ENCODE measurements at places on chromosomes 16 and 17.
A peak's percentile ranks its signal among the peaks of the same experiment; 100 is the strongest.

DNA sequence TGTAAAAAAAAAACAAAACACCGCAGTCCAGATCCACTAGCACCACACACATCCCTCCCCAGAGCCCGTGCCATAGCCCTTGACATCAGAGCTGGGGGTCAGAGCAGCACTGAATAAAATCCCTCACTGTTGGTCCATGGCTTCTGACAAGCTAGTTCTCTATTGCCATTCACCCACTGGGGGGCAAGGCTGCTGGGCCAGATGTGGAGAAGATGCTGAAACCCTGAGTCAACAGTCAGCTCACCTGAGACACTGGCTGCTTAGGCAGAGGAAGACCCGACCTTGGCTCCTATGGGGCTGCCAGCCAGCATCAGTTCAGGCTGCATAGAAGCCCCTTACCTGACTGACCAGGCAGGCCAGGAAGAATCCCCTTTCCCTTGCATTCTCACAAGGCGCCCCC lies 228.2 kb downstream of the SOX9 start:
- no peak for DNase-seq

DNA sequence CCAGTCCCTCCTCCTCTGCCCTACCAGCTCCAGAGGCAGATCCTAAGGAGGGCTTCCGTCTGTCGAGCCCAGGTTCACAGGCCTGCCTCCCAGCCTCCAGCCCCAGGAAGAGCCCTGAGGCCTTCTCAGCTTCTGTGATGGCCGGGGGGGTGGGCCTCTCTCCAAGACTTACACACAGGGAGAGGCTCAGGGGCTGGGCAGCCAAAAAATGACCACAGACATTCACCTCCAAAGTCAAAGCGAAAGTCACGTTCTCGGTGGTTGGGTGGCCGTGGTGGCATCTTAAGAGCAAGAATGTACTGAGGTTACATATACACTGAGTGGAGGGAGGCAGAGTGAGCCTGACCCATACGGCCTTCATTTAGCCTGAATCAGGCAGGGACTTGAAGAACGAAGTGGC lies 119.1 kb downstream of the CCDC182 start:
- DNase-seq, result no peak

DNA sequence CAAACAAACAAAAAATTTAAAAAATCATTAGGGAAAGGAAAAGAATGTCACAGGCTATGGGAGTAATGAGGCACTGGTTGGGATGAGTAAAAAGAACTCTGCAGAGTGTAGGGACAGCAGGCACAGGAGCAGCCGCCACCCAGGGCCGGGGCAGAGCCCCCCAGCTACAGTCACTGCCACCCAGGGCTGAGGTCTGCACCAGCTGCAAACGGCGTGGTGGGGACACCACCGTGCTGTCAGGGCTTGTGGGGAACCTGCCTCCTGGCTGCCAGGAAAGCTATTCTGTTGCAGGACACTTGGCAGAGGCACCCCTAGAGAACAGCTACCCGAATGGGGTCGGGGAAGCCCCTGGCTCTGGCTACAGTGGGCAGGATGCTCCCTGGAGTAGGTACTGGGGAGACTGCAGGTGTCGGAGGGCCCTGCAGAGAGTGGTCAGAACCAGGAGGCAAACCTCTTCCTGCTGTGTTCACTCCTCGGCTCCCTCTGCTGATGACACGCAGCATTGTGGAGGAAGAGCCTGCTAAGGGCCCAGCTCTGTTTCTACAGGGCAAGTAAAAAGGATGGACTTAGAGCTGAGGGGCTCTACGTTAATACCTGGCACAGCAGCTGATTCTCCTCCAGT lies 32.3 kb upstream of the CAPN15 start:
- DNase-seq, result peak; percentile 56

- DNase-seq, result no peak
Measured at GRCh38 chr17:77884019-77884418, 74.5 kb upstream of the TNRC6C start.

DNA sequence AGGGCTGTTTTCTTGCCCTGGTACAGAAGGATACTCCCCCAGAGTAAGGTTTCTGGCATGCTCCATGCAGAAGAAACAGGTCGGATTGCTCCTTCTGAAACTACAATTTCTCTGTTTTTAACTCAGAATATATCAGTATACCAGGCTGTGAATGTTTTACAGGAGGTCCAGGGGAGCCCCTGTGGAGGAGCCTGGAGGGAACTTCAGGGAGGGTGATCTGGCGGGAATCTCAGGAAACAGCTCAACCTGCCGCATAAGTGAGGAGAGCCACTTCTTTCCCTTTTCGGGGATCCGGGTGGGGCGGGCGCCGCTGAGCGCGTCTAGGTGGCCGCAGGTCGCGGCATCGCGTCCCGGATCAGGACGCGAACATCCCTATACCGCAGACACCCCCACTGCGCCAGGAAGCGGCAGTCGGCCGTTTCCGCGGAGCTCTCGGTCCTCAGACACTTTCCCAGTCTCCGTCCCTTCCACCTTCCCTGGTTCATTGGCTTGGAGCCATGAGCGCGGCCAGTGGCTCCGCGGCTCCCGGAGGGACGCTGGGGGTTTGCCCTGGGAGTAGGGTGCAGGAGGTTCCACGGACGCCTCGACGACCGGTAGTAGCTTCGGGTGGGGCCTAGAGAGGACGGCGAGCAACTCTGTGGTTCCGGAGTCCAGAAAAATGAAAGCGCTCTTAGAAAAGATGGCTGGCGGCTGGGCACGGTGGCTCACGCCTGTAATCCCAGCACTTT lies 3.1 kb upstream of the ZNF764 start:
- peak; percentile 20 for DNase-seq

- DNase-seq, result peak; percentile 53
Measured at GRCh38 chr17:82863941-82864712, 24.3 kb upstream of the ZNF750 start.

GRCh38 chr17:50275279-50275678 lies 1.0 kb downstream of the TMEM92 start:
- DNase-seq, result no peak

GRCh38 chr16:12062343-12063003 lies 85.9 kb downstream of the SNX29 start:
- DNase-seq, result peak; percentile 91

GRCh38 chr17:49914664-49915063 lies 54.3 kb upstream of the DLX4 start:
- DNase-seq, result no peak

DNA sequence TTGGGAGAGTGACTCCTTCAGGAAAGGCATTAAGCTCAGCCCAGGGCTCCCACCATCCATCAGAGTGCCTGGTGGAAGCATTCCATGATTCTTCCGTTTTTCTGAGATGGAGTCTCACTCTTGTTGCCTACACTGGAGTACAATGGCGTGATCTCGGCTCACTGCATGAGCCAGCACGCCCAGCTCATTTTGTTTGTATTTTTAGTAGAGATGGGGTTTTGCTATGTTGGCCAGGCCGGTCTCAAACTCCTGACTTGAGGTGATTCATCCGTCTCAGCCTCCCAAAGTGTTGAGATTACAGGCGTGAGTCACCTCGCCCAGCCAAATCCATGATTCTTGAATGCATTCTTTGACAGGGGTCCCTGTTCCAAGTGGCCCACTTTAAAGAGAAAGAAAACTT lies 23.1 kb downstream of the MIS12 start:
- peak; percentile 28 for DNase-seq

- DNase-seq, result no peak
Measured at GRCh38 chr16:23148166-23148512, 1.1 kb downstream of the USP31 start.

- DNase-seq, result no peak
Measured at GRCh38 chr17:4666296-4666695, 24.8 kb upstream of the ALOX15 start.

GRCh38 chr17:2158396-2158780 lies 103.5 kb downstream of the HIC1 start:
- no peak for DNase-seq
